ENCODE measurements at places on chromosomes 2 and 18.
A peak's percentile ranks its signal among the peaks of the same experiment; 100 is the strongest.

DNA sequence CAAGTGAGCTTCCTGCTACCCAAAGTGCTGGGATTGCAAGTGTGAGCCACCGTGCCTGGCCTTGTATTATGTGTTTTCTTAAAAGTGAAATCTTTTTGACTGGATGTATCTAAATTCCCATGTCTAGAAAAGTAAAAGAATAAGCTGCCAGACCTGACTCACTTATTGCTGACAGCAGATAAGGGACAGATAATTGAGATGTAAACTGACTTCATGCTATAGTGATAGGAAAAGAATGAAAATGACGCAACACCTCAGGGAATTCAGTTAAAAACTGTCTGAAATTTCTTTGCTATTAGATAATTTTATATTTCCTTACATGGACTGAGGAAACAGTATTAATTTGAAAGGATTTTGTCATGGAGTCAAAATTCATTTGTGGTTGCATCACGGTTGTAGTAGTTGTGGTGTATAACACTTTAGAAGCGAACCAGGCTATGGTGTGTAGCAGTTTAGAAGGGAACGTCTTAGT, 19.4 kb downstream of the TTC27 start:
- no peak for DNase-seq

- no peak for DNase-seq
Measured at GRCh38 chr2:145207884-145208283, 688.0 kb upstream of the ZEB2 start.

- no peak for DNase-seq
Measured at GRCh38 chr2:113848758-113849415, 41.0 kb upstream of the ACTR3 start.

DNA sequence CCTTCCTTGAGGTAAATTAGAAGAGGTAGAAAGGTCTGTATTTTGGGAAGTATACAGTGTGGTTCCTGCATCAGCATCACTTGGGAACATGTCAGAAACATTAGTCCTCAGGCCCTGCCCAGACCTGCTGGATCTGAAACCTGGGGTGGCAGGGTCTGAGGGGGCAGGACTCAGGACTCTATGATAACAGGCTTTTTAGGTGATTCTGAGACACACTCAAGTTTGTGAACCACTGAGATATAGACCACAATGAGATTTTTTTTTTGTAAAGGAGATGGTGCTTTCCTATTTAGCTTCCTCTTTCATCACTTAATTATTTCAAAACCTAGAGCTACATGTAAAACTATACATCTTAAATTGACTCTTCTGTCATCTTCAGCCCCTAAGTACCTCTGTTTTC, 262.7 kb upstream of the SPOPL start:
- DNase-seq = no peak

- DNase-seq = no peak
Measured at GRCh38 chr2:64858541-64859311, 130.5 kb upstream of the SLC1A4 start.

- peak; percentile 76 for DNase-seq
Measured at GRCh38 chr2:145007093-145007959, 487.4 kb upstream of the ZEB2 start.

- DNase-seq = peak; percentile 53
Measured at GRCh38 chr2:160427629-160428404, 65.8 kb downstream of the RBMS1 start.

- DNase-seq = no peak
Measured at GRCh38 chr2:221282386-221282785, 289.7 kb downstream of the EPHA4 start.

DNA sequence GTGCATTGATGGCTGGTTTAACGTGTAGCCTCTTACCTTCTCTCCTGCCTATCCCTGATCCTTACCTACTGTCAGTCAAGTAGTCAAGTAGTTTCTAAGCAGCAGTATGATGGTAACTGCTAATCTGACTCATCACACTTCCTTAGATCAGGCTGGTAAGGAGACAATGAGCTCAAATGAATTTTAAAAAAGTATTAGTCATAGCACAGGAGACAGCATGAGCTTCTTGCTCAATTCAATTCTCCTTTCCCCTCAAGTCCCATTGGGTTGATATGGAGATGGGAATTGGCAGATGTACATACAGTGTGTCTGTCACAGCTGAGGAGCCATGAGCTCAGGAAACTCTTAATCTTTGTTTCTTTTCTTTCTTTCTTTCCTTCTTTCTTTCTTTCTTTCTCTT, 799.7 kb downstream of the LRP1B start:
- DNase-seq = peak; percentile 6

DNA sequence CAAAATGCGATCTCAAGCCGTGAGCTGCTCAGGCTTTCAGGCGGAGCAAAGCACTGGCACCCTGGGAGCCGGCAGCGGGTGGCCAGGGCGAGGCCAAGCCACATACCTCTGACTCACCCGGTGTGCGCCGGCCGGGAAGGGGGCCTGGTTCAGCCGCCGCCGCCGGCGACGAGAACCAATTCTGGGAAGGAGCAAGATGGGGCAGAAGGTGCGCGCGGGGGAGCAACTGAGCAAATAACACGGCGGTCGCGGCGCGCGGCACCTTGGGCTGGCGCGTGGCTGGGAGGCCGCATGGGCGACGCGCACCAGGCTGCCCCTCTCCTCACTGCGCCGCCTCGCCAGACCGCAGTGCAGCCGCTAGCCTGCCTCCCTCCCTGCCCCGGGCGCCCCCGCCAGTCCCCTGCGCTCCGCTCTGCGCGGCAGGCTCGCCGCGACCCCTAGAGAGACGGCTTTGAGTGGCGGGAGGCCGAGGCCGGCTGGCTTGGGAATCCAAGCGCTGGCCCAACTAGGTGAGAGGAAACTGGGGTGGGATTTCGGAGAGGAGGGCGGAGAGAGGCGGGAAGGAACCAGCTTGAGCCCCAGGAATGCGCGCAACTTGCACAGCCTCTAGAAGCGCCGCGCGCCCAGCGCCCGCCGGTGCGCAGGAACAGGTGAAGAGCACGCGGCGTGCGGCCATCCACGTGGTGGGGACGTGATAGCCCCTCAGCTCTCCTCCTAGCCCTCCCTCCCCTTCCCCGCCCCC, 3.2 kb downstream of the NRP2 start:
- no peak for DNase-seq

- no peak for DNase-seq
Measured at GRCh38 chr18:47397671-47398319, 146.3 kb upstream of the SKOR2 start.

- no peak for DNase-seq
Measured at GRCh38 chr2:13884291-13884976, 748.1 kb upstream of the LRATD1 start.

DNA sequence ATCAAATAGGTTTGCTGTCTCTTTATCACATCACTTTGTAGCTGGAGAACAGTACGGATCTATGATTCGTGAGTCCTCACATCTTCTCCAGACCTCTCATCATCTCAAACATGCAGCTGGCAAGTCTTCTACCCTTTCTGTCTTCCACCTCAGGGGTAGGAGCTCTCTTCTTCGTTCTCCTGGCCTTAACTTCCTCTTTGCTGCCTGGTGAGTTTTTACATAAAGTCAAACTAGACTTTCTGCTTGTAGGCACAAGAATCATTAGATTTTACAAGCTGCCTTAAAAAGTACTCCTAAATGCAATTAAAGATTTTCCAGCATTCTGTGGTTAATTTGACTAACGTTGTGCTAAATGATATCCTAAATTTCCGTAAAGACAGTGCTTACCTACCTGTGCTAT, 43.7 kb upstream of the TANK start:
- no peak for DNase-seq

GRCh38 chr2:119204525-119204924, 19.1 kb upstream of the STEAP3 start:
- DNase-seq = no peak

DNA sequence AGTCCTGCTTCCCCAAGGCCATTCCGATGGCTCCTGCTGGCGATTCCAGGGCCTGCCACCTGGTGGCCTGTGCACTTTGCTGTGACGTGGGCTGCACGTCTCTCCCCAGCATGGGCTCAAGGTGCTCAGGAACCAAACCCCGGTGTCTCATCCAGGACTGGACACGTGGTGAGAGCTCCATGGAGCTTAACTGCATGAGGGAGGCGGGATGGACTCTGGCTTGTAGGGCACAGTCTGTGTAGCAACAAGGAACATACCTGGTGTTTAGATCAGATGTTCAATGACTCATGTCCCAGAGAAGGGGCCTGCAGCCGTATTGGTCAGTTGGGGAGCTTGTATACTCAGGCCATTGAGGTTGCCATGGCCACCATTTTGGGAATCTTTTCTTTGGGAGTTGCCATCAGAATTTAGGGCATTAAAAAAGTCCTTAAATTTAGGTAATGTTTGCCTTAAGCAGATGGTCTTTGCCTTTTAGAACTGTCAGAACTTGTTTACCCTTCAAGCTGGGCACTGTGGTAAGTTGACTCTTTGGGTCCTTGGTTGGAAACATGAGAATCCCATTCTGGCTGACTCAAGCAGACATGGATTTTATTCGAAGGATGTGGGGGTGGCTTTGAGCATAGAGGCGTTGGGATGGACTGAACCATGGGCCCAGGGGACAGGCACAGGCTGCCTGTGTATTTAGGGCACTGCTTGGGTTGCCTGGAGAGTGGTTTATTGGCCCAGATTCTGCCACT, 21.0 kb downstream of the AGAP1 start:
- DNase-seq = no peak

DNA sequence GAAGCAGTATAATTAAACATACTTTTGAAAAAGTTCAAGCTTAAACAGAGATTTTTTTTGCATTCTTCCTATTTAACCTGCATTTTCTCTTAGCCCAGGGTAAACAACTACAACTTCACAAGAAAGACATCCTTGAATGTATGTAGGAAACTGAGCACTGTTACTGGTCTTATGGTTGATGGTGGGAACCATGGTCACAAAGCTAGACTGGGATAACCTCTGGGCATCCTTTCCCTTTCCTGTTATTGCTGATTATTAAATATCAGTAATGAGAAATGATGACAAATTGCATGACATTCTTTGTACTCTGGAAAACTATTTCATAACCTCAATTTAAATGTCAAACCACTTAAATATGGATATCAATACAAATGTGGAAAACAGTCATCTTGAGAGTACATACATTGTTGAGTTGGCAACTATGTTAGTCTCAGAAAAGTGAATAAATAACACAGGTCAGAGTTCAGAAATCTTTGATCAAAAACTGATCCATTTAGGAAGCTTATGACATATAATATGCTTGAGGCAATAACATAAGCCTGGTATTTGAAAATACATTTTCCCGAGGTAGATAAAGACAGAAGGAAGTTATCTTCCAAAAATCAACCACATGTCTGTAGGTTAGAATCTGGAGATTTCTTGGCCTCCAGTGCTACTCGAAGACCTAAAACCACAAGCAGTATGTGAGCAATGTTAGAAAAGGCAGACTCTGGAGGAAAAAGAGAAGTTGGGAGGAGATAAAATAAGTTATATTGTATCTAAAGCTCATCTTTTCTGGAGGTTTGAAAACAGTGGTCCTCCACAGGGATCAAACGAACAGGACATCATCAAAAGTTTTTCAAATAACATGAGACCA, 65.2 kb upstream of the ST8SIA5 start:
- DNase-seq = no peak

- DNase-seq = no peak
Measured at GRCh38 chr2:172943539-172943938, 132.1 kb upstream of the MAP3K20 start.

GRCh38 chr2:197888321-197888720, 83.9 kb downstream of the PLCL1 start:
- no peak for DNase-seq

DNA sequence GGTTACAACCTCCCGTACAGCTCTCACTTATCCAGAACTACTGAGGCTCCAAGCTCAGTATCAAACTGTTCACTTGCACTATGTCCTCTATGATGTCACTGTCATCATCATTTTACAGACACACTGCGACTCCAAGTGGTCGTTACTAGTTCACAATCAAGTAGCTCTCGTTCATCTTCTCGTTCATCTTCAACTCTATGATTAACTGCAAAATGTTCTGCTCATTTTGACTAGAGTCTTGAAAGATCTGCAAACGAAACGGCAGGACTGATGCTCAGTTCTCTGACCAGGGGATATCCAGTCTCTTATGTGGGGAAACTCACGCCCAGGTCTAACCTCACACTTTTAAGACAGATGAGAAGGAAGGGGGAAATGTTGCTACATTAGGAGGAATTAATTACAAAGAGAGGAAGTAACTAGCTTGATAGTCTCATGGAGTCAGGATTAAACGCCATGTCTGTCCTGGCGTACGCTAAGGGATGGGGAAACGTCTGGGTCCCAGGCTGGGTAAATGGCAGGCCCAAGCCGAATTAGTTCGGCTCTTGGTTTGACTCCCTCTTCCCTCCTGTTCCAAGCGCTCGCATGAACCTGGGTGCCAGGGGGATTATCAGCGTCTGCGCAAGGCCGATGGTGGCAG, 794 bp upstream of the CHCHD5 start:
- peak; percentile 28 for DNase-seq

- peak; percentile 23 for DNase-seq
Measured at GRCh38 chr2:17822445-17823117, 6.3 kb downstream of the MSGN1 start.

DNA sequence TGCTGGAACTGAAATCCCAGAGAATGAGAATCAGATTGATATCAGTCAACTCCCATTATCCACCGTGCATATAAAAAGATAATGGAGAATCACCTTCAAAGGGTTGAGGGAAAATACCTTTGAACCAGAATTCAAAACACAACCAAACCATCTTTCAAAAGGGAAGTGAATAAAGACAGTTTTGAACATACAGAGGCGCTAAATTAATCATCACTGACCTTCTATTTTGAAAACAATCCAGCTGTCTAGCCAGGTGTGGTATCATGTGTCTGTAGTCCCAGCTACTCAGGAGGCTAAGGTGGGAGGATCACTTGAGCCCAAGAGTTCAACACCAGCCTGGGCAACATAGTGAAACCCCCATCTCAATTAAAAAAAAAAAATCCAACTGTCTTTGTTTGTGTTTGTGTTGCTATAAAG, 63.6 kb downstream of the TRABD2A start:
- no peak for DNase-seq

- no peak for DNase-seq
Measured at GRCh38 chr2:8565399-8566154, 116.3 kb upstream of the ID2 start.

GRCh38 chr18:10252952-10253705, 201.3 kb upstream of the APCDD1 start:
- DNase-seq = no peak

GRCh38 chr2:231132129-231132528, 7.3 kb upstream of the HTR2B start:
- DNase-seq = no peak

DNA sequence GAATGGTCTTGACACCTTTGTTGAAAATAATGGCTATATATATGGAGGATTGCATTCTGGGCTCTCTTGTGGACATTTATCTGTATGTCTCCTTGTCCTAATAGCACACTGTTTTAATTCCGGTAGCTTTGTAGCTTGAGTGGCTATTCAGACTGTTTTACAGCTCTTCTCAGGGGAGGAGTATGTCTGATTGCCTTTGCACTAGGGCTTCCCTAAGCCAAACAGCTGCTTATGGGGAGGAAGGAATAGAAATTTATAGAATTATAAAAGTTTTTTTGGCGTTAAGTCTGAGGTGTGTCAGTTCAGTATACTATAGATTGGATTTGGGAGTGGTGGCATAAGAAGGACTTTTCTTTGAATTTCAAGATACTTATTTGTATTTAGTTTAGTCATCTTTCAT, 12.6 kb downstream of the SEH1L start:
- DNase-seq = no peak

All from COLO829 (cell line).